ENCODE measurements at places on chromosomes 4 and X.
A peak's percentile ranks its signal among the peaks of the same experiment; 100 is the strongest.

DNA sequence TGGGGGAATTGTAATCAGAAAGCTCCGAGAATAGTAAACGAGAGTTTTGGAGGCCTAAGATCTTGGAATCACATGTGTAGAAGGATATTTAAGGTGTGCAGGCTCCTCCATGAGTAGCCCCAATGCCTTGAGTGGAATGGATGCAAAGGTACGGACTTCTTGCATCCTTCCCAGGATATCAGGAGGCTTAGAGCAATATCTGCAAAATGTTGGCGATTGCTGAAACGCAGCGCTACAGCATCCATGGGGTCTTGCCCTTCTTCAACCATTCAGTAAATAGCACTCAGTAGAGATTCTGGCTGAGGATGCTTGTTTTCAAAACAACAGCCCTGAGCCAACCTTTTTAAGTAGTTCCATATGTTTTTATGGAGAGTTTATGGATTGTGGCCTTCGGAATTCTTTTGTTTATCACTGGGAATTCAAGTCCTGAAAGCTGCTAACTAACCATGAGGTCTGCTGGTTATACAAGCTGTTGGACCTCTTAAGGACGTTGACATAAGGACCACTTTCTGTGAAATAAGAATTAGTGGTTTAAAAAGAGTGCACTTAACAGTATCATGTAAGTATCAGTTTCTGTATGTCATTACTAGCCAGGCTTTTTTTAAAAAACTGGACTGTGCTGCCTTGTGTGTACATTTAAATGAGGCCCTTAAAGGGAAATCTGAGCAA is 228.8 kb upstream of the PGRMC2 start:
- DNase-seq, result no peak

- no peak for DNase-seq
Observed at GRCh38 chr4:179485781-179486180, 2043.5 kb upstream of the AGA start.

DNA sequence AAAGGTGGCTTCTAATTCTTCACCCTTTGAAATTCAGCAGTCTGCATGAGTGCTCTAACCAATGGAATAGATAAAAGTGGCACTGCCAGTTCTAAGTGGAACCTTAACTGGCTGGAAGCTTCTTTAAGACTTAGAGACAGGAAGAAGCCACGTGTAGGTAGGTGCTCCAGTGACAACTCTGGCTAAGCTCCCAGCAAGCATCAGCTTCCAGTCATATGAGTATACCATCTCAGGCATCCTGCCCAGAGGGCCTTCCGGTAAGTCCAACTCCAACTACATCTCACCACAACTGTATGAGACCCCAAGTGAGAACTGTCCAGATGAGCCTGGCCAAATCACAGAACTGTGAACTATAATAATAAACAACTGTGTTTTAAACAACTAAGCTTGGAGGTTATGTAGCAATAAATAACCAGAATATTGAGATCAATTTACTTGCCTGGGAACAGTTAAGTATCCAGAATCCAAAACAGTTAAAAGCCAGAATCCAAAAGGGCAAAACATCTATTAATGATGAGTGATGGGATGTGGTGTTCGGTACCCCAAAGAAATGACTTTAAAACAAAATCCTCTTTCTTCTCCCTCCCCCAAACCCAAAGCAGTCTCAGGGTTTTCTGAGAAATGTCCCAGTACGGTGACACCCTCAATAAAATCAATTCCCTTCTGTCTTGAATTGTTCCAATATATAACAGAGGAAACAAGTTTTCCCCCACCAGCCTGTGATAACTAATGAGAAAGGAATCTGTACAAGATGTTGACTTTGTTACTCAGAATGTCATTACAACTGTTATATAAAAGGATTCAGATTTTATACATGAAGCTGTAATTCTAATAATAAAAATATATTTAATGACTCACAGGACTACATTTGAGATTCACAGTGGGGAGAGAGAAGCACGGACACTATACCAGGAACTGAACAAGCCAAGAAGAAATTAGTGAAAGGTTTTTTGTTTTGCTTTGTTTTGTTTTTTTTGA is 4.2 kb downstream of the TSPAN5 start:
- DNase-seq, result no peak

DNA sequence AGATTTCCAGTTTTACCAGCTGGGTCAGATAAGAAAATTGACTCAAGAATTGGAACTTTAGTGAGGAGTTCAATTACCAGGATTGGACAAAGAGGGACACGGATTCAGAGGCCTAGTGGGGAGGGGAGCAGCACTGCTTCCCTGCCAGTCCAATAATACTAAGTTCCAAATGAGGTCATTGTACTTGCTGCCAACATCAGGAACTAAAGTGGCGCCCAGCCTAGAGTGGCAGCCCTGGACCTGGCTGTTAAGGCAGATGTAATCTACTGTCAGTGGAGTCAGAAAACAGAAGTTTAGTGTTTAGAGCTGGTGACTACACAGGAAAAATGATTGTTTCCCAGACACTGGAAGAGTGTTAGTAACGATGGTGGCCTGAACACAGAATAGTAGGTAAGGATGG is 42.7 kb upstream of the RAPGEF2 start:
- no peak for DNase-seq

DNA sequence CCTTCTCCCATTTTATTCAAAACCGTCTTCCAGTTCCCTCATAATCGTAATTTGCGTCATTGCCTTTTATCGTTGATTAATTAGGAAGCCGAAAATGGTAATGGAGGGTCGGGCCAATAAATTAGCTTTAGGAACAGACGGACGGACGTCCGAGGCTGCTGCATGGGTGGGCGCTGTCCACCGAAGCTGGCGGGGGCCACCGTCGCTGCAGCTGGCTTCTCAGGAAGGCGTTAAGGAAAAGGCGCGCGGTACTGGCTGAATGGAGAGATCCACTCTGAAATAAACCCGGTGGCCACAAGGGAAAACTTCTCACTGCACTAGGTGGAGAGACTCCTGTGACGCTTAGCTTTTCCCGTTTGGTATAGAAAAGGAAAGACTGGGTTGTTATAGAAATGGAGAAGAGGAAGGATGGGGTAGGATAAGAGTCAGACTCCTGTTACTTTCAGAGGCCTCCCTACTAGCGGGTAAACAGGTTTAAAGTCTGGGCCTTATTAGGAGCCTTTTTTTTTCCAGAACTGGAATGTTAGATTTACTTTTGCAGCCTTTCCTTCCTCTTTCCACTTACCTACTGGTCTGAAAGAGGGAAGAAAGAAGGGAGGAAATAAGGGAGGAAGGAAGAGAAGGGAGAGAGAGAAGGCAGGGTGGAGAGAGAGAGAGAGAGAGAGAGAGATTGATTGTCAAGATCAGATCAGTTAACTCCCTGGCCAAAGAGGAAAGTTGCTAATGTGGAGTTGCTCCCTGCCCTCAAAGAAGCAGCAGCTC is 11.3 kb upstream of the PRDM8 start:
- DNase-seq, result no peak

DNA sequence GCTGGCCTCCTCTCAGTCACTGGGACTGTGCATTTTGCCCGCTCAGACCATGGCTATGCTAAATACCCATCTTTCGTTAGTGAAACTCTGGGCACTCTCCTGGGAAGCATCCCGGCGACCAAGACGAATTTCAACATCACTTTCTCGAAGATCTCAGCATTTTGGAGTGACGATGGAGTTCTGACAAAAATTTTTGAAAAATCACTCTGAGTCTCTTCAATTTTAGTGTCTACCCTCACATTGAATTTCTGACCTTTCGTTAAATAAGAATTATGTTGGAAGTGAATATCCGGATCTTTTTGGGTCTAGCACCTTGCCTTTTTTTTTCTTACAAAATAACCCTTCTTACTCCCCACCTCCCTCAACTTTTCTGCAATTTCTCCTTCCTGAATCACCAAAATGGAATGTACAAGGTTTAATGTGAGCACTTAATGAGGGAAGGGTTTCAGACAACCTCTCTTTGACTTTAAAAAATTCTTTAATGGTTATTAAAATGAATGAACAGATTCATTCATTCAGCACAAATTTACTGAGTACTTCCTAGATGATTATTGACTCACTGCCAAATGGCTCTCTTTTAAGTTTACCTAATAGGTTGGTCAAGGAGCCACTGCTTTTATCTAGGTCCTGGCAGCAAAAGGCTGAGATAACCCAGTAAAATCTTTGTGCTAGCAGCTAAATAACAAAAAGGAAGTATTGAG is 746 bp upstream of the AADAT start:
- no peak for DNase-seq

GRCh38 chr4:184599492-184600135 is 49.6 kb downstream of the CASP3 start:
- DNase-seq, result no peak

- DNase-seq, result no peak
Observed at GRCh38 chrX:45591650-45592049, 391.0 kb upstream of the DIPK2B start.

GRCh38 chrX:154317391-154317995 is 21.9 kb downstream of the TKTL1 start:
- DNase-seq, result peak; percentile 18

DNA sequence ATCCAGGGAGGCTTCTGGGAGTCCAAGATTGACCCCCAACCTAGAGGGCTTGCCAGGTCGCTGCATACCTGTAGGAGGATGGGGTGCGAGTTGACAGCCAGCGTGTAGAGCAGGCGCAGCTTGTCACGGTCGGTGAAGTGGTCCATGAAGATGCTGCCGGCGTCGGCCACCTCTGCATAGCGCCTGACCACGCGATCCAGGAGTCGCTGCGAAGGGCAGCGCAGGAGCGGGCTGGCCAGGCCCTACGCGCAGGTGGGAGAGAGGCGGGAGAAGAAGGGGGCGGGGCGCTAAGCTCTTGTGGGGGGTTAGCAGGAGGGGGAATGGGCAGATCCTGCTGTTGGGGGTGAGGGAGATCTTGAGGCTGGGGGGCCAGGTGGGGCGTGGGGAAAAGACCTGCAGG is 43.0 kb downstream of the DIPK2B start:
- DNase-seq, result no peak

GRCh38 chrX:110242371-110242770 is 75.5 kb downstream of the AMMECR1 start:
- DNase-seq, result no peak

DNA sequence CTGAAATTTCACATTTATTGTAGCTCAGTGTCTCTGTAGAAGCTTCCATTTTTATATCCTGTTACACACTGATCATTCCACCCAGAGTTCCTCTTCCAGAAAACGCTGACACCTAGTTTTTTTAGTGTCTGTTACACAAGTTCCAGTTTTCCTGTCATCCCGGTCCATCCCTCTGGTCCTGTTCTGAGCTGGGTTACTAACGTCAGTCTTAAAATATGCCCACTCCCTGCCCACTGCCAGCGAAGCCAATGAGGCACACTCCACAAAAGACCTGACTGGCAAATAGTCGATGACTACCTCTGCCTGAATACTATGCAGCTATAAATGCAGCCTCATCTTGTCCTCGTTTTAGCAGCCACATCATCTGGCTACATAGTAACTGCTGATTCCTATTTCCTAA is 30.9 kb upstream of the DDX3X start:
- no peak for DNase-seq

GRCh38 chrX:35439034-35439660 is 359.0 kb upstream of the MAGEB16 start:
- no peak for DNase-seq

DNA sequence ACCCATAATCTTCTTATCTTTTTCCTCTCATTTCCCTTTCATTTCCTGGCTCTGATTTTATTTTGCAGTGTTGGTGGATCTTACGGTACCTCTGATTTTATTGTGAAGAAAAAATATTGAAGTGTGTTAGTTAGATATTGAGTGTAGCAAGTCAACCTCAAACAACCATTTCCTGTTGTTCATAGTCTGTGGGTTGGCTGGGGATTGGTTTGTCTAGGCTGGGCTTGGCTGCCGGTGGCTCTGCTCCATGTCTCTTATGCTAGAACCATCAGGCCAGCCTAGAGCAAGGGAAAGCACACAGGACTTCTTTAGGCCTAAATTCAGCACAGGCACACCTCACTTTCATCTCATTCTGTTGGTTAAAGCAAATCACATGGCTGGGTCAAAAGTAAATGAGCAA is 383.1 kb upstream of the LCORL start:
- DNase-seq, result no peak

- no peak for DNase-seq
Observed at GRCh38 chr4:185144601-185145240, 1.7 kb downstream of the SLC25A4 start.

DNA sequence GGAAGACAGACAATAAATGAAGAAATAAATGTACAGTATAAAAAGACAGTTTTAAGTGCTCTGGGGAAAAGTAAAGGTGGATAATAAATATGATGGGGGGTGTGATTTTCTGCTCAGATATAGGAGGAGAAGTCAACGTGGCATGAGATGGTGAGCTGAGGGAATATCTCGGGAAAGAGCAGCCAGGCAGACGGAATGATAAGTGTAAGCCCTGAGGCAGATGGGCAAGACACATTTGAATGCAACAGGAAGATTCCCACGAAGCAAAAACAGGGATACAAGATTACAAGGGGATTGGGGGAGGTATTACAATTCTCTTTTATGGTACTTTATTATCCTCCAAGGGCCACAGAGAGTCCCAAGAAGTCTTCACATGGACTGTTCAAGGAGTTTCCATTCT is 11.1 kb downstream of the ANXA3 start:
- DNase-seq, result no peak

- DNase-seq, result no peak
Observed at GRCh38 chr4:185113340-185113739, 29.7 kb upstream of the SLC25A4 start.

DNA sequence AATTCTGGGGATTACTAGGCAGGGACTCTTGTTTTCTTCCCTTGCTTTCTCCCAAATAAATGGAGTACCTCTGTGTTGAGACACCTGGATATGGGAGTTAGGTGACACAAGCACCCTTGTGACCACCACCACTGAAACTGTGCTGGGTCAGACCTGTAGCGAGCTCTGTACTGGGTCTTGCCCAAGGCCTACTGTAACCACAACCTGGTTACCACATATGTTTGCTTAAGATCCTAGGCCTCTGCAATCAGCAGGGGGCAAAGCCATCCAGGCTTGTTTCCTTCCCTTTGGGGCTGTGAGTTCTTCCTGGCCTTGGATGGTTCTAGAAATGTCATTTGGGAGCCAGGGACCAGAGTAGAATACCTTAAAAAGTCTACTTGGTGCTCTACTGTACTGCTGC is 49.4 kb downstream of the LPAR4 start:
- no peak for DNase-seq

DNA sequence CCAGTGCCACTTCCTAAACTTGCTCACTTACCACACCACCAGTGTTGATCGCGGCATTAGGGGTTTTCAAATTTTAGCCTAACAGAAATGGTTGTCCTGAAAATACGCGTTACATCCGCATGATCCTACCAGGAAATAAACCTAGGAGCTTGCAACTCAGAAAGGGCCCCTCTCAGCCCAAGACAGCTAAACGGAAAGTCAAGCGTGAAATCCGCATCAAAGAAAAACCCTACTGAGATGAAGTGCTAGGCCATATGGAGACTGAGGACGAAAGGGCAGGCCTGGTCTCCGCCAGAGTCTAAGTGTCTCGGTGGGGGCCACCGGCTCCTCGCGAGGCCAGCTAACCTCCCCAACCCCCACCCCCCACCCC is 626 bp downstream of the YTHDC1 start:
- DNase-seq, result peak; percentile 11

DNA sequence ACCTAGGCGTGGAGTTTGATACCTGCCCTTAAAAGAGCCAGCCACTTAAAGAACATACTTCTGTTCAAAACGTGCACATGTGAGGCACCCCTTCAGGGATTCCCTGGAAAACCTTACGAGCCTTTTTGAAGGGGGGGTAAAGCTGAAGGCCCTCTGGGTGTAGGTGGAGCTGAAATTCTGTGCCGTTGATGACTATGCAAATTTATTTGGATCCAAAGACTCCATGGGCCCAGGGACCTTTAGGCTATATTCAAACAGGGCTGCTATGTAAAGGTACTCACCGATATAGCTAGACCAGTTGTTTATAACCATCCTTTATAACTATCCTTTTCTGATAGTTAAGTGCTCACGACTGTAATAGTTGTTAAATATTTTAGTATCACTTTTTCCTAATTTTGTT is 40.3 kb upstream of the NFXL1 start:
- no peak for DNase-seq

- no peak for DNase-seq
Observed at GRCh38 chr4:72974694-72975487, 94.6 kb downstream of the COX18 start.

Measured in Calu3 (cell line).